Stimulated activated CD4-positive, alpha-beta T cell treated with anti-CD3 and anti-CD28 coated beads, Interleukin-1b, Interleukin-23, amount 100 ng/mL, for 1 hour (primary cell): ENCODE measurements at places on chromosomes 2 and 18.

- no peak for DNase-seq
Observed at GRCh38 chr18:63617049-63617914, 26.8 kb downstream of the SERPINB4 start.

GRCh38 chr2:240123821-240124650, 12.1 kb downstream of the COPS9 start:
- DNase-seq, result no peak

- DNase-seq, result no peak
Observed at GRCh38 chr2:211981451-211981850, 557.2 kb downstream of the ERBB4 start.

GRCh38 chr2:53129851-53130250, 637.8 kb upstream of the CHAC2 start:
- no peak for DNase-seq

- no peak for DNase-seq
Observed at GRCh38 chr18:70463085-70463484, 174.2 kb downstream of the SOCS6 start.

DNA sequence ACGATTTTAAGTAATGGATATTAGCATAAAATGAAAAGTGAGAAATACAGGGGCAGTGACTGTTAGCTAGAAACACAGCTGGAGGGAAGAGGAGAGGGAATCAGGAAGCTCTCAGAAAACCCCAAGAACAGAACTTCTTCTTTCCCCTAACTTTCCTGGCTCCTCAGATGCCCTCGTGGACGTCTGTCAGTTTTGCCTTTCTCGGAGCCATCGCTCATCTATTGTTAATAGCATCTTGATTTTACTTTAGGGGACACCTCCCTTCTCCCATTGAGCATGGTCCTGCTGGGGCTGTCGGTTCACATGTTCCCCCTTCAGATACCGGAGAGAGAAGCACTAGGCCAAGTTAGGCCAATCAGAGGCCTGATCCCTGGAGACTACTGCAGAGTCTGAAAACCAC, 2.3 kb upstream of the PLEK start:
- DNase-seq, result no peak

GRCh38 chr2:117126656-117127055, 687.8 kb upstream of the DDX18 start:
- no peak for DNase-seq
